ENCODE measurements at places on chromosomes 2 and 18.

DNA sequence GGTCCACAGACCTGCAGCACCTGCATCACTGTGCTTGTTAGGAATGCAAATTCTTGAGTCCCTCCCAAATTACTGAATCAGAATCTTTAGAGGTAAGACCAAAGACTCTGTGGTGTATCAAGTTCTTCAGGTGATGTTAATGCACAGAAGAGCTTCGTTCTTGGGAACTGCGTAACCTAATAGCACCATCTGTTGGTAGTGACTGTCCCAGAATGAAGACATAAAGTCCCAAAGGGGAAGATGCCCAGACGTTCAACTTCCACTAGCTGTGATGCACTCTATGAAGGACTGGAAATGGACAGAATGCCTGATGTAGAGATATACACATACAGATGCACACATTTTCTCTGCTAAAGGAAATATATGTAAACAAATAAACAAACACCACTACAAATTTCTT, 576.0 kb downstream of the LRP1B start:
- peak; percentile 33 for DNase-seq

DNA sequence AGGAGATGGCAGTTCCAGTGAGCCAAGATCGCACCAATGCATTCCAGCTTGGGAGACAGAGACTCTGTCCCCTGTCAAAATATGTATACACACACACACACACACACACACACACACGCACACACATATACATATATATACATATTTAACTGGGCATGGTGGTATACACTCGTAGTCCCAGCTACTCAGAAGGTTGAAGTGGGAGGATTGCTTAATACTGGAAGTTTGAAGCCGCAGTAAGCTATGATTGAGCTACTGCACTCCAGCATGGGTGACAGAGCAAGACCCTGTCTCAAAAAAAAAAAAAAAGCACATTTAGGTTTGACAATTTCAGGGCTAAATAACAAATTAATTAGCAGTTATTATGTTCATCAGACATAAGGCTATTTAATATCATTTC, 36.0 kb upstream of the ATIC start:
- DNase-seq = no peak

DNA sequence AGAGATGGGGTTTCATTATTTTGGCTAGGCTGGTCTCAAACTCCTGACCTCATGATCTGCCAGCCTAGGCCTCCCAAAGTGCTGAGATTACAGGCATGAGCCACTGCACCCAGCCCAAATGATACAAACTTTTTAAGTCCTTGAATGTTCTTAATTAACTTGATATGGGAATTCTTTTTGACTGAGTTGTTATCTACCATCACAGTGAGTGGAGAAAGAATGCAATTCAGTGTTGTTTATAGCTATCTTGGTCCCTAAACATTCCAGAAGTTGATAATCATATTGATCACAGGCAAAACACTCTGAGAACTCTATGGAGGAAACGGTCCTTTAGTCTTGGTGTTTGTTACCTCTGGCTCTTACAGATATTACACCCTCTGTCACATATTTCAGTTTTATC, 1072.5 kb downstream of the SUCLG1 start:
- no peak for DNase-seq

GRCh38 chr2:144461308-144461766, 58.6 kb downstream of the ZEB2 start:
- peak; percentile 76 for DNase-seq

DNA sequence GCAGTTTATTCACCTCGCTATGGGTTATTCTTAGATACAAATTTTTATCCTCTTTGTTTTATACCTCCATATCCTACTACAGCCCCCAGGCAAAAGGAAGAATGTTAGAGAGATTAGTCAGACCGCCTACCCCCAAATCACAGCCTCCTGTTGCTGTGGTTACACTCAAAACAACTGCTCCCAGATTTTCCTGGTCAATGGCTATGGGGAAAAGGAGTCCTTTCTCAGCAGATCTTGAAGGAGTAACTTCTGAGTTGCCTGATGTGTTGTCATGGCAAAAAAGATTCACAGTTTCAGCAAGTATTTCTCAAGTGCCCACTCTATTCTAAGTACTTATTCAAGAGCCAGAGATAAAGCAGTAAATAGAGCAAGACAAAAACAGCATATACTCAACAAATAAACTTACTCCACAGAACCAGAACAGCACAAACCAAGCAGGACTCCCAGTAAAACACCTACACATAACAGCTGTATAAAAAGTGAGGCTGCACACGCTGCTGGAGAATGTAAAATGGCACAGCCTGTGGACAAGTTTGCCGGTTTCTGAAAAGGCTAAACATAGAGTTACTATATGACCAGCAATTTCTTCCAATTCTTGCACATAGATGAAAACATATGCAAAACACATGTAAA, 104.8 kb downstream of the NOL10 start:
- no peak for DNase-seq

DNA sequence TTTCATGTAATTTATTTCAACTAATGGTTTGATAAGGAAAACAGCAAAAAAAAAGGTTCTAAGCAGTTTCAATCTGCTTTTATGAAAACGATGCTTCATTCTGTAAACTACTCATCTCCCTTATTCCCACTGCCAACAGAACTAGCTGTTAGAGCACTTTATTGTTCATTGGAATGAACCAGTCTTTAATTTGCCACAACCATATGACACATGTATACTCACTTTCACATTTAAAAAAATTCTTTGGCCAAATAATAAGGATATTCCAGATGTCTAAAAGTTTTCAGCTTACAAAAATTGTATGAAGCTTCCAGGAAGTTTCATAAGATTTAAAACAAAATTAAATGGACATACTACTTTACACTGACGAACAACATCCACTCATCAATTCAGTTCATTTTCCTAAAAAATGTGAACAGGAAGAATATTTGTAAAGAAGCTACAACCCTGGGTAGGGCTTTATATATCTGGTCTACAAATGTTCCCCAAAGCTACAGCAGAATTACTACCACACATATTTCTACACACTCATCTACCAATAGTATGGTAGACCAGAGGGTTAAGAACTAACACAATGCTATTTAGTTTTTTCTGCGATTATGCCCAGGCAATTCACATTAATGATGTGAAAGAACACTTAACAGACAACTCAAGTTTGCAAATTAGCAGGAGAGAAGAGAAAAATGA, 37.7 kb downstream of the ZNF521 start:
- no peak for DNase-seq

DNA sequence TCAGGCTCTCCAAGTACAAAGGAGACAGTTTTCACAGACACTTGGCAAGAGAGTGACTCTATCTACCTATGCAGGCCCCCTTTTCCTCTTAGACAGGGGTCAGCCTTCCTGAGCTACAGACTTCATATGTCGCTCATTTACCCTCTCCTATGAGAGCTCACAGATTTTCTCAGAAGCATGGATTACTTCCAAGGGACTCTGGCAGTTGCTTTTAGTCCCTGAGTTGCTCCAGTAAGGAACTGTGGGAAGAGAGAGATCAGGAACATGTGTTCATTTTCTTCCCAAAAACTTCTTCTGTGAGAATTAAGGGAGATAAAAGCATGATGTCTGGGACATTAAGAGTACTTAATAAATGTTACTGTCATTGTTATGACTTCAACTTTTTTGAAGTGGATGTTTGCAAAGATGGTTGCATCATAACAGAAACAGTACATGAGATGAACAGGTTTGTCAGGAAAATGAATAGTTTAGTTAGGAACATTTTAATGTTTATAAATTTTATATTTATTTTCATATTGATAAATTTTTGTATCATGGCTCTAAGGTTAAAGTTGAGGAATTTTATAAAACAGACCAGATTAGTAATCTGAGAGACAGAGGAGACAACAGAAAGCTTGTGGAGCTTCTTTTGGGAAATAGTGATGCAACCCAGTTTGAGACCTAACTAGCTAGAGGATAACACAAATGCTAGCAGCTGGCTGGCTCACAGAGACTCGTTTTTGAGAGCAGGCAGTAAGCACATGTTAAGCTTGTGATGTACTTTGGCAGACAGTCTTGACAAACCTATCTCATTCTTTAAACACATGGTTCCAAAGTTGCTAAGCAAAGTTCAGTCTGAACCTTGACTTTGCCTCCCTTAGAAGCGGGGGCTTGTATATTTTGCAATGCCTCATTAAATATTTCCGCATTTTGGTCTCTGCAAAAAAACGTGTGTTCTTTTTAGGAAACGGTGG, 21.7 kb upstream of the UGP2 start:
- no peak for DNase-seq

DNA sequence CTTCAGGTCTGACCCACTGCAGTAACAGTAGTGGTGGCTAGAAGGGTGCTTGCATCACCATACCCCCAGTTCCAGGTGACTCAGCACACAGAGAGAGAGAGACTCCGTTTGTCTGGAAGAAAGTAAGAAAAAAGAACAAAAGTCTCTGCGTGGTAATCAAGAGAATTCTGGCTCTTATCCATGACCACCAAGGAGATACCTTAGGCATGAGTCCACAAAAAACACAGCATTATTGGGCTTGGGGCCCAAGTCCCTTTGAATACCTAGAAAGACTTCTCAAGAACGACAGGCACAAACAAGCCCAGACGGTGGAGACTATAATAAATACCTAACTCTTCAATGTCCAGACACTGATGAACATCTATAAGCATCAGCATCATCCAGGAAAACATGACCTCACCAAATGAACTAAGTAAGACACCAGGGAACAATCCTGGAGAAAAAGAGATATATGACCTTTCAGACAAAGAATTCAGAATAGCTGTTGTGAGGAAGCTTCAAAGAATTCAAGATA, 21.7 kb upstream of the BAZ2B start:
- DNase-seq = no peak

GRCh38 chr18:58226429-58226828, 182.4 kb downstream of the NEDD4L start:
- no peak for DNase-seq

- no peak for DNase-seq
Measured at GRCh38 chr18:39607034-39607433, 2041.4 kb upstream of the CELF4 start.

- DNase-seq = no peak
Measured at GRCh38 chr2:209323738-209324137, 100.1 kb upstream of the MAP2 start.

DNA sequence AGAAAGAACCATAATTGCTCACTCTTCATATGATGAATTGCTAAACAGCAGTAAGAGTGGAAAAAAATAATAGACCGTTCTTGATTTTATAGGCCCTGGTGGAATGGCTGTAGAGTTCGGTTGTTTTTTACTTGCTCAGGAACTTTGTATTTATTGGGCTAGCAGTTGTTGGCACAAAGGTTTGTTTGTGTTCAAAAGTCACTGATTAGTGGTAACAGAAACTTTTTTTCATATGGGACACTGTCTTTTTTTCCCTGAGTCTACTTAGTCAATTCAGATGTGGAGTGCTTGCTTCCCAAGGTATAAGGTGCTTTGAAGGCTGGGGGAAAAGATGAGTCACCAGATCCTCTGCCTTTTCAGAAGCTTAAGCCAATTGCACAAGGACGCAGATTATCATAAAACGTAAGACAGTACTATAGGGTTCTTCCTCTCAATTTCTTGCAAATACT, 25.8 kb downstream of the PHLPP1 start:
- DNase-seq = peak; percentile 12

GRCh38 chr2:204218040-204218439, 281.5 kb downstream of the ICOS start:
- no peak for DNase-seq

GRCh38 chr2:23524261-23524706, 139.3 kb downstream of the KLHL29 start:
- DNase-seq = no peak

- DNase-seq = no peak
Measured at GRCh38 chr18:9695605-9696004, 12.5 kb upstream of the RAB31 start.

DNA sequence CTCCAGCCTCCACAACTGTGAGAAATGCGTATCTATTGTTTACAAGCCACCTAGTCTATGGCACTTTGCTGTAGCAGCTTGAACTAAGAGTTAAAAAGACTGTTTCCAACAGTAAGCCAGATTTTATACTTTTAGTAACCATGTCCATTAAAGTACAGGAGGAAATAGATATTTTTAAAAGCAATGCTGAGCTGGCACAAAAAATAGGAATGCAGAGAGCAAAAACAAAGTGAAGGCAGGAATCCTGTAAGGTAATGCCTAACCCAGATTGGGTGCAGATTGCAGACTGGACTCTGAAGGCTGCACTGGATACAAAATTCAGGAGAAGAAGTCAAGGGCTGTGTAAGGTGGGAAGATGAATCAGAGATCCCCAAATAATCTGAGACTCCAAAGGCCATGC, 55.5 kb downstream of the SH3YL1 start:
- no peak for DNase-seq

DNA sequence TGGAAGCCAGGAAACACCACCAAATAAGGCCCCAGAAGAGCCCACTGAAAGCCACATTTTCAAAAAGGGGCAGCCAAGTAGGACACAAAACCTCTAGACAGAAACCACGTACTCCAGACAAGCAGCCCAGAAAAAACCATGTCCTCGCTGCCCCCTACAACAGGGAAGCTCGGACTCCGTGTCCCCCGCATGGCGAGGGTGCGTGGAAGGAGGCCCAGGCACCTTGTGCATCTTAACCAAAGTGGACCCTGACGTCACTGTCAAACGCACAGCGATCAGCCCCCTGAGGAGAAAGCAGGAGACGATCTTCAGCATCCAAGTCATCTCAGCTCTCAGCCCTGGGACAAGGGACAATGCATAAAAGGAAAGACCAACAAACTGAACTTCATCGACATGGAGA, 168.4 kb downstream of the EIPR1 start:
- no peak for DNase-seq

- DNase-seq = no peak
Measured at GRCh38 chr2:19993731-19994130, 3.8 kb upstream of the WDR35 start.

DNA sequence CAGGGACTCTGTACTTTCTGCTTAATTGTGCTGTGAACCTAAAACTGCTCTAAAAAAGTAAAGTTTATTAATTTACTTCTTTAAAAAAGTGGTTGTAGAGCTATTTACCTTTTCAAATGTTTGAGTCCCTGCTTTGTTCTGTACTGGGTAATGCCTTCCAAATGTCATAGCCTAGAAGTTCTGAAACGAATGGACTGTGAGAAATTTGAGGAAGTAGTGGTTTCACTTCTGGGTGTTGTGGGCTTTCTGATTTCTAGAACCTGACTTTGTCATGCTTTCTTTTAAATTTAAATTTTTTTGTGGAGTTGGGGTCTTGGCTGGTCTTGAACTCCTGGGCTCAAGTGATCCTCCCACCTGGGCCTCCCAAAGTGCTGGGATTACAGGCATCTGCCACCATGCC, 44.6 kb downstream of the SMAD4 start:
- DNase-seq = no peak

DNA sequence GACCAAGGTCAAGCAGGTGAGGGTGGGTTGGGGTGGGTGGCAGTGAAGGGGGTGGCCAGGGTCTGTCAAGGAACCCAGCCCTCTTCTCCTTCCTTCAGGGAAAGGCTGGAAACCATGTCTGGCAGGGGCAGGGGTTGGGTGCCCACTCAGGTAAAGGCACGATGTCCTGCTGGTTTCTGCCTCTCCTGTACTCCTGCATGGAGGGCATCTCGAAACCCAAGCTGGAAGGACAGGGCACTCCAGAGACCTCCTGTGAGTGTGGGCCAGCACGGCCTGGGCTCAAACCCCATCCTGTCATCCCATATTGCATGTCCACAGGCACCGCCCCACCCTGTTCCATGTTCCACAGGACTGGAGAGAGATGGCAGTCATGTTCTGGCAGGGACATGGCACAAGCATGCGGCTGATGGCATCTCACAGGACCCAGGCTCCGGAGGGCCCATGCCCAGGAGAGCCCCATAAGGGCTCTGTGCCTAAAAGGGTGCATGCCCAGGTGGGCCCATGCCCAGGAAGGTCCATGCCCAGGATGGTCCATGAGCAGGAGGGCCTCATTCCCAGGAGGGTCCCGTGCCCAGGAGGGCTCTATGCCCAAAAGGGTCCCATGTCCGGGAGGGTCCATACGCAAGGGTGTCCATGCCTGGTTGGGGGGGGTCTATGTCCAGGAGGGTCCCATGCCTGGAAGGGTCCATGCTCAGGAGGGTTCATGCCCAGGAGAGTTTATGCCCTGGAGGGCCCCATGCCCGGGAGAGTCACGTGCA, 6.4 kb downstream of the GPR35 start:
- no peak for DNase-seq
